ENCODE measurements at places on chromosomes 11 and 22. TPM values are rescaled to one million over a fixed set of nuclear protein-coding genes. Genes with fewer than 3 reads are reported as not detected.
A peak's percentile ranks its signal among the peaks of the same experiment; 100 is the strongest.

- peaks cover 15% of the 10 kb centered on the region for H3K27me3 ChIP-seq
- H3K36me3 ChIP-seq, result peaks cover 26% of the 10 kb centered on the region
- H3K4me3 ChIP-seq, result peak overlapping the region; percentile 75
- H3K4me1 ChIP-seq, result peaks cover 18% of the 10 kb centered on the region
- peak; percentile 86 for DNase-seq
- peak overlapping the region; percentile 92 for H3K27ac ChIP-seq
These were observed 759 bp upstream of the PEX16 start for GRCh38 chr11:45918331-45918941.

GRCh38 chr11:122036493-122036892 lies 79.5 kb downstream of the BLID start:
- no peak for DNase-seq
- no peak overlapping the region for H3K4me3 ChIP-seq
- no peaks in the 10 kb centered on the region for H3K27me3 ChIP-seq
- H3K27ac ChIP-seq, result no peak overlapping the region
- H3K4me1 ChIP-seq, result peaks cover 23% of the 10 kb centered on the region
- no peaks in the 10 kb centered on the region for H3K36me3 ChIP-seq

GRCh38 chr22:40220316-40221054 lies 42.8 kb downstream of the TNRC6B start:
- no peak for DNase-seq
- peak overlapping the region; percentile 62 for H3K27ac ChIP-seq
- no peaks in the 10 kb centered on the region for H3K27me3 ChIP-seq
- H3K36me3 ChIP-seq, result no peaks in the 10 kb centered on the region
- H3K4me3 ChIP-seq, result no peak overlapping the region
- H3K4me1 ChIP-seq, result peaks cover 77% of the 10 kb centered on the region

DNA sequence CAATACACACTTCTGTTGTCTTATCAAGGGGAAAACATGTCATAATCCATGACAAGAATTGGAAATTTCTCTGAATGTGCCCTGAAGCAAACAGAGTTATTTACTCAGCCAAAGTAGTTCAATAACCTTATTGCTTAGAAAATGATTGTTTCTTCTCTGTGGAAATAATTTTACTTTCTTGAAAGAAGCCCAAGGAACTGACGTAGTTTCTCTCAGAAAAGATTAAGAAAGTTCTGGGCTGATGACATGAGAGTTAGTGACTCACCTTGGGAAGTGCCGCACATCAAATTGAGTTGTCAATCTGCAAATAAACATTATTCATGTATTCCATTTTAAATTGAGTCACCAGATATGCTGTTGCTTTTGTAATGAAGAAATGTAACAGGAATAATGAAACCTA lies 418.6 kb upstream of the LRRC4C start:
- H3K36me3 ChIP-seq, result no peaks in the 10 kb centered on the region
- no peak overlapping the region for H3K27ac ChIP-seq
- DNase-seq, result no peak
- H3K27me3 ChIP-seq, result no peaks in the 10 kb centered on the region

DNA sequence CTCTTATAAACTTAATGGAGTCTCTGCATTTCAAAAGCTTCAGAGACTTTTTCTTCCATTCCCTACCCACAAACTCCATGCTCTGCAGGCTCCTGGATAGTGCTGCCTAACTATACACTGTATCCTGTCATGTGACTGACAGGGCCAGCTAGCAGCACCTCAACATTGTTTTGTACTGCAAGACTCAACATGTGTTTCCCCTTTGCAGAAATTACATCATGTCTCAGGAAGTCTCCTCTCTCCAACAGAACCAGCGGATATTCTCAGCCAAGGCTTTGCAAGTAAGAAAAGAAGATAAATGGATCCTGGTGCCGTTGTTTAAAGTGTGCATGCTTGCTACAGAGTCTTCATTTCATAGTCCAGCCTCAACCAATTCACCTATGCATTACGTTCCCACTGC lies 164.0 kb upstream of the UBASH3B start:
- no peaks in the 10 kb centered on the region for H3K4me1 ChIP-seq
- H3K36me3 ChIP-seq, result no peaks in the 10 kb centered on the region
- no peaks in the 10 kb centered on the region for H3K27me3 ChIP-seq
- peak; percentile 34 for DNase-seq
- H3K27ac ChIP-seq, result peak overlapping the region; percentile 9

DNA sequence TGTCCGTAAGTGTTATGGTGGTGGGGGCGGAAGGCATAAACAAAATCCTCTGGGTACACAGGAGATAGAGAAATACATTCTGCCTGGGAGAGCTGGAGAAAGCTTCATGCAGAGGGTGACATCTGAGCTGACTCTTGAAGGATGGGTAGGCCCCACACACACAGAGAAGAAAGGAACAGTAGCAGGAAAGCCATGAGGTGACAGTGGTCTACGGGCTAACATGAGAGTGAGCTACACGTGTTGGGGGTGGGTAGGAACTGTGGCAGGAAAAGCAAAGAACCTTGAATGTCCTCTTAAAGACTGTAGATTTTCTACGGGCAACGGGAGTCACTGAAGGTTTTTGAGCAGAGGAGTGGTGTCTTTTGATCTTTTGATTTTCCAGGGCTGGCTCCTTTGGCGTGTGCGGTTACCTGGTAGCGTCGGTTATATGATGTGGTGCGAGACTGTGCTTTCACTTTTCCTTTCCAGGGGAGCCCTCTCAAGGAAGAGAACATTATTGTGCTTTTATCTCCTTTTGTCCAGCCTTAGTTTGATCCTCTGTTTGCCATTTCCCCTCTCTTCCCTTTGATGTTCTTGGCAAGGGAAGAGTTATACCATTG lies 39.7 kb downstream of the ADAMTS8 start:
- H3K36me3 ChIP-seq, result no peaks in the 10 kb centered on the region
- no peaks in the 10 kb centered on the region for H3K27me3 ChIP-seq
- peak overlapping the region; percentile 28 for H3K4me3 ChIP-seq
- DNase-seq, result no peak

- H3K36me3 ChIP-seq, result no peaks in the 10 kb centered on the region
- no peaks in the 10 kb centered on the region for H3K27me3 ChIP-seq
- DNase-seq, result no peak
- H3K4me1 ChIP-seq, result no peaks in the 10 kb centered on the region
- H3K4me3 ChIP-seq, result no peak overlapping the region
These were observed 97.9 kb upstream of the RTL6 start for GRCh38 chr22:44595841-44596341.

- no peaks in the 10 kb centered on the region for H3K27me3 ChIP-seq
- no peaks in the 10 kb centered on the region for H3K4me1 ChIP-seq
- H3K27ac ChIP-seq, result no peak overlapping the region
- H3K36me3 ChIP-seq, result no peaks in the 10 kb centered on the region
- no peak overlapping the region for H3K4me3 ChIP-seq
- DNase-seq, result no peak
These were observed 148.1 kb upstream of the NARS2 start for GRCh38 chr11:78722786-78723185.

GRCh38 chr11:63837739-63838138 lies 1.2 kb upstream of the MARK2 start:
- peak overlapping the region; percentile 86 for H3K4me3 ChIP-seq
- peak overlapping the region; percentile 91 for H3K27ac ChIP-seq
- H3K36me3 ChIP-seq, result no peaks in the 10 kb centered on the region
- no peak for DNase-seq
- no peaks in the 10 kb centered on the region for H3K27me3 ChIP-seq
- H3K4me1 ChIP-seq, result peaks cover 37% of the 10 kb centered on the region

DNA sequence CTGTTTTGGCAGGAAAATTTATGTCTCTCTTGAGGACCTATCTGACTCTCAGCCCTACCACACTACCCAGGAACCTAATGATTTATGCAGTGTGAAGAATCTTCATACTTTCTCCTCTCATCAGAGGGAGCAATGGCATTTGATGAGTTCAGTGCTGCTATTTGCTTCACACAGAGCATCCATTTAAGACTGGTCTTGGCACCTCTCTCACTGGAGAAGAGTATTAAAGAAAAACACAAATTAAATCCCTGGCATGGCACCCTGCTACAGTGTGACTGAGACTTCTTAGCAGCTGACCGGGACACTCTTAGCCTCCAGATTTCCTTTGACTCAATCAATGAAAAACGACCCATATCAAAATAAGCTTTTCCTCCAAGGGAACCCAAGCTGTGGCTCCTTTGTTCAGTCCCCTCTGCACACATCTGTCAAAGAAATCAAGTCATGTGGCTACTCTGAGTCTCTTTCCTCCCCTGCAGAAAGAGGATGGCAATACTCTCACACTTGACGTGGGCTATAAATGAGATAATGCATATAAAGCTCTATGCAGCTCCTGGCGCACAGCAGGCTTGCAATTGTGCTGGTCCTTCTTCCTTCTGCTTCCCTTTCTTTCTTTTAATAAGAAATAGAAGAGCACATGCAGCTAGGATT lies 186.1 kb upstream of the E2F8 start:
- H3K36me3 ChIP-seq, result no peaks in the 10 kb centered on the region
- H3K4me3 ChIP-seq, result no peak overlapping the region
- no peak overlapping the region for H3K27ac ChIP-seq

GRCh38 chr11:94308024-94308423 lies 3.6 kb downstream of the IZUMO1R start:
- no peak overlapping the region for H3K27ac ChIP-seq
- H3K27me3 ChIP-seq, result no peaks in the 10 kb centered on the region
- H3K4me1 ChIP-seq, result no peaks in the 10 kb centered on the region
- DNase-seq, result no peak

Gene NPTXR
- 22.2 TPM for total RNA-seq

Gene GLYATL1B
- not detected for total RNA-seq

DNA sequence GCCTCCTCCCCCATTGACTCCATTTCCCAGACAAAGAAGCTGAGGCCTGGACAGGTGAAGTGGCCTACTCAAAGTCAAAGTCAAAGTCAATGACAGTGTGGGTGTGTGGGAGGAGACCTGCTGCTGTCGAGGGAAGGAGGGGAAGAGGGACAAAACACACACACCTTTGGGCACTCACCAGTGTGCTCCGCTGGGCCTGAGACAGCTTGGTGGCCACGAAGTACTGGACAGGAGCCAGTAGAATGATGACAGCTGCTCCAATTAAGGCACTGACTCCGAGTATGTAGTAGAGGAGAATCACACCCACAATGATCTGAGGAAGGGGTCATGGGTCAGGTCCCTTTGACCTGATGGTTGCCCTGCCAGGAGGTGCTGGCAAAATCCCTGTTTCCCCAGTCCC lies 33.6 kb downstream of the ABCC8 start:
- no peak for DNase-seq
- H3K36me3 ChIP-seq, result no peaks in the 10 kb centered on the region
- peaks cover 8% of the 10 kb centered on the region for H3K27me3 ChIP-seq
- no peaks in the 10 kb centered on the region for H3K4me1 ChIP-seq
- no peak overlapping the region for H3K27ac ChIP-seq

Gene ANO9
- total RNA-seq, result 0.21 TPM

Gene PTGDR2
- 2.0 TPM for total RNA-seq

DNA sequence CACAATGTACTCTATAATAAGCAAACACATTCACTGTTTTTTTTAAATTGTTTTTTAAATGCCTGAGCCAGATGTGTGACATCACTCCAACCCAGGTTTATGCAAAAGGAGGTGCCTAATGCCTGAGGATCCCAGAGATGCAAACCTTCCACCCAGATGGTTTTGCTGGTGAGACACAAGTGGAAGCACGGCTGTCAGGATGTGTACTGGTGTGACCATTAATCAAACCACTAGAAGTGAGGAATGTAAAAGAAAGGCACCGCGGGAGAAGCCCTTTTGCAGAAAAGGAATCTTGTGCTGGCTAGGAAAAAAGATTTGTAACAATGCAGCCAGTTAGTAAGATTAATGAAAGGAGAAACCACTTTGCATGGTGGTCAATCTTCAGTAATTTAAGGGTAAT lies 407.4 kb downstream of the LARGE1 start:
- peaks cover 3% of the 10 kb centered on the region for H3K4me1 ChIP-seq
- H3K27me3 ChIP-seq, result no peaks in the 10 kb centered on the region
- no peak overlapping the region for H3K27ac ChIP-seq
- no peaks in the 10 kb centered on the region for H3K36me3 ChIP-seq
- no peak overlapping the region for H3K4me3 ChIP-seq
- DNase-seq, result no peak

Gene APOBEC3A
- 0.36 TPM for total RNA-seq
